Stimulated activated CD8-positive, alpha-beta memory T cell treated with anti-CD3 and anti-CD28 coated beads, Interleukin-12 subunit alpha, Interleukin-12 subunit beta, amount 100 ng/mL, for 4 hours (primary cell): ENCODE measurements at places on chromosomes 2 and 18.

- DNase-seq = no peak
Observed at GRCh38 chr2:233847248-233847898, 7.0 kb downstream of the HJURP start.

GRCh38 chr2:205775097-205775877 lies 93.0 kb downstream of the NRP2 start:
- DNase-seq = no peak

DNA sequence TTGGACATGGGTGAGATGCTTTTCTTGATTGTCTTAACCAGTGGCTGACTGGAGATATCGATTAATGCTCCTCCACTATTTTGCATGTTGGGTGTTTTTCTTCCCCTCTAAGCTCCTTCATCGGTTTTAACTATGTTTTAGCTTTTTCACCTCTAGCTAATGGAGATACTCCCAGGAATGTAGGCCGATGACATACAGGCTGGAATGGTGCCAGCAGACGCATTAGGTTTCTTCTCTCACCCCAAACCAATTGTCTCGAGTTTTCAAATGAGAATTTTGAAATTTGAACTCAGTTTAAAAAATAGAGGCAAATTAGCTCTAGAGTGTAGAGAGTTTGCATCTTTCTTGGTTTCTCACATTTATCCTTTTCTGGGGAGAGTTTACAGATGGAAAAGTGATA lies 247.6 kb downstream of the RPRM start:
- no peak for DNase-seq

DNA sequence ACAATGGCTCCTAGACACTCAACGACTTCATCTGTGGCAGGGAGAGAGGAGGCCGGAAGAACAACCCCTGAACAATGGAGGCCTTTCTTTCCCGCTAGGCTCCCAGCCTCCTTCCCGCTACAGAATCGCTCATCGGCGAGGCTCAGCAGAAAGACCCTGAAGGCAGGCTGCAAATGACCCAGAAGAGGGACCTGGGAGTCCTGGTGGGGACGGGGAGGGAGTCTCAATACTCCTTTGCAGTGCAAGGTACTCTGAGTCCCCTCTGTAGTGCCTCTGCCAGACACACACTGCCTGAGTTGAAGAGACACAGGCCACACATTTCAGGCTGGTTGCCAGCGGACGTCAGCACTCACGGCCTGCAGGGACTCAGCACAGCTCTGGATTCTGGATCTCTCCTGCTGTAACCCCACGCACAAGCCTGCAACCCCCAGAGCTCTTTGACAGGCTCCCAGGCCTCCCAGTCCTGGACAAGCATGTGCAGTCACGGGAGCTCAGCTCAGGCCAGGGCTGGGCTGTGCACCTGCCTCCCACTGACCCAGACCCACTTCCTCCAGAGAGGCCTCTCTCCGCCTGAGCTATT lies 6.1 kb downstream of the GPR17 start:
- no peak for DNase-seq
